Esophagus squamous epithelium (tissue), 5 donors: ENCODE measurements at places on chromosomes 4 and X.

GRCh38 chr4:43112139-43112538 lies 219.6 kb downstream of the GRXCR1 start:
- no peak for DNase-seq

DNA sequence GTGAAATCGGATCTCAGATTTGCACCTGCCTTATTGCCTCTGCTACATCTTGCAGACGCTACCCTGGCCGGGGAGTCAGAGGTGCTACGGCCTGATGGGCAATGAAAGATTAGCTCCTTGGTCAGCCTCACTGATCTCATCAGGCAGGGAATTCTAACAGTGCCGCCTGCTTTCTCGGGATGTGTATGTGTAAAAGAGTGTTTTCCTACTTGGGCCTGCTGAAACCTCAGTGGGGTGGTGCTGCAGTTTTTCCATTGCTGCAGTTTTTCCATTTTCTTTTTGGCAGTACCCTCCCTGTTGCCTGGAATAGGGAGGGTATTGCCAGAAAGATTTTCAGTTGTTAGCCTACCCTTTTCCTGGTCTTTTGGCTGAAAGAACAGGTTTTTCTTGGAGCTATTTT lies 117.5 kb downstream of the CDKL5 start:
- DNase-seq: no peak

- DNase-seq: no peak
These were observed 246.7 kb downstream of the HS3ST1 start for GRCh38 chr4:11182031-11182430.

- DNase-seq: no peak
These were observed 22.0 kb downstream of the FAM133A start for GRCh38 chrX:93695981-93696380.

DNA sequence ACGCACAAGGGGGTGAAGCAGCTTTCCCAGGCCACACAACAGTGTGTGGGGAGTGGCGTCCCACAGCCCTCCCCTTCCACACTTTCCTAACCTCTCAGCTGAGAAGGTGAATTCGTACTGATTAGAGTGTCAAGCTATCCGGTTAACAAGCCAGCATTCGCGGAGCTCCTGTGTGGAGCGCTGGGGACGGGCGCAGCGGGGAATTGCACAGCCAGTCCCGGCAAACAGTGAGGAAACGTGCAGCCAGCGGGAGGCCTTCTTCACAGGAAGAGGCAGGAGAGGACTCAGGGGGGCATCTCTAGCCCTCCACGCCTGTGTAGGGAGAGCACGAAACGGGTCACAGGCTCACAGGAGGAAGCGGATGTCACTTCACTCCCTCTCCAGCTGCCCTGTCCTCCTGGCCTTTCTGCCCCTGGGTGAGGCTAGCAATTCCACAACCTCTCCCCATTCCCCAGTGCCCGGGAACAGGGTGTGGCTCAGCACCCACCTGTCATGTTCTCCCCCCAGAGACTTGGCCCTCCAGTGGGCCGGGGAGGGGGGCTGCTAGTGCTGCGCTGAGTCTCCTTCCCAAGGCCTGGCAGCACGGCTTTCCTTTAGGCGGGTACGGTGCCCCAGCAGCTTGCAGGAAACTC lies 117.3 kb downstream of the CPZ start:
- no peak for DNase-seq

- DNase-seq: no peak
These were observed 174.5 kb downstream of the GPC3 start for GRCh38 chrX:133810925-133811324.

- DNase-seq: no peak
These were observed 11.7 kb upstream of the QRFPR start for GRCh38 chr4:121392426-121393086.

GRCh38 chr4:70802928-70803580 lies 36.6 kb downstream of the GRSF1 start:
- no peak for DNase-seq

- DNase-seq: no peak
These were observed 7.2 kb downstream of the SAT1 start for GRCh38 chrX:23790155-23790497.

- DNase-seq: no peak
These were observed 48.0 kb downstream of the ETNPPL start for GRCh38 chr4:108714880-108715279.

DNA sequence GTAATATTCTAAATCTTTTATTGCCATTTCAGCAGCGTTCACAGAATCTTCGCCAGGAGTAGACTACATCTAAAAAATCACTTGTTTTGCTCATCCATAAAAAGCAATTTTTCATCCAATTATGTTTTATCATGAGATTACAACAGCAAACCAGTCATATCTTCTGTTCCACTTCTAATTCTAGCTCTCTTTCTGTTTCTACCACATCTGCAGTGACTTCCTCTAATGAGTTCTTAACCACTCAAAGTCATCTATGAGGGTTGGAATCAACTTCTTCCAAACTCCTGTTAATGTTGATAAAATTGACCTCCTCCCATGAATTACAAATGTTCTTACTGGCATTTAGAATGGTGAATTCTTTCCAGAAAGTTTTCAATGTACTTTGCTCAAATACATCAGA lies 174.4 kb upstream of the BRWD3 start:
- no peak for DNase-seq

DNA sequence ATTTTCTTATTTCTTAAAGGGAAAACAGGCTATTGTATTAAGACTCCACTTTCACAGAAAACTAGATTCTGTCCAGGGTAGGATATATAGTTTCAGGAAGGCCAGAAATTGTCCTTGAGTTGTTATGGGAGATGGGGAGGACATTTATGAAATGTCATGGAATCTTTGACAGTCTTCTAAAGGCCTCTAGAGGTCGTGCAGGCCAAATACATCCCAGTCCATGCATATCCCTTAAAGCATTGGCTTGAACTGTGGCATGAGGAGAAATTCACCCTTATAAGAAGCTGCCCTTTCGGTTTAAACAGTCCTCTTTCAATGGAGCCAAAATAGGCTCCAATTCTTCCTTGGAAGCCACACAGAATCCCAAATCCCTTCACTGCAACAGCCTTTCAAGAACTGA lies 183.6 kb upstream of the NOCT start:
- no peak for DNase-seq

- no peak for DNase-seq
These were observed 126.6 kb downstream of the ASB9 start for GRCh38 chrX:15143050-15143824.

- peak; percentile 6 for DNase-seq
These were observed 5.9 kb downstream of the APOO start for GRCh38 chrX:23901805-23902204.

DNA sequence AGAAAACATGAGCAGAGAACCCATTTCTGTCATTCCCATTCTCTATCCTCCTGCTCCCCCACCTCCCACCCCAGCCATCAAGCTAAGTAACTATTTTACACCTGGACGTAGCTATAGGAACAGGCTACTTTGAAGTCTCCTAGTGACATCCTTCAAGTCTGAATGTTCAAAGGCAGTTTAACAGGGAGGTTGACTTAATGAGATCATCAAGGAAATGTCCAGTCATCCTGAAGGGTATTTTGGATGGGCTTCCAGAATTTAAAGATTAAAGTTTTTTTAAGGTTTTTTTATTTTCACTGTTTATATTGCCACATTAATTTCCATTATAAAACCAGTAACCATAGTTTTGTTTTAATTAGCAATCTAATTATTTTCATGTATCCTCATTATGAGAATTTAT lies 41.1 kb downstream of the HPF1 start:
- DNase-seq: no peak

GRCh38 chr4:62531264-62531663 lies 1331.1 kb downstream of the ADGRL3 start:
- no peak for DNase-seq

DNA sequence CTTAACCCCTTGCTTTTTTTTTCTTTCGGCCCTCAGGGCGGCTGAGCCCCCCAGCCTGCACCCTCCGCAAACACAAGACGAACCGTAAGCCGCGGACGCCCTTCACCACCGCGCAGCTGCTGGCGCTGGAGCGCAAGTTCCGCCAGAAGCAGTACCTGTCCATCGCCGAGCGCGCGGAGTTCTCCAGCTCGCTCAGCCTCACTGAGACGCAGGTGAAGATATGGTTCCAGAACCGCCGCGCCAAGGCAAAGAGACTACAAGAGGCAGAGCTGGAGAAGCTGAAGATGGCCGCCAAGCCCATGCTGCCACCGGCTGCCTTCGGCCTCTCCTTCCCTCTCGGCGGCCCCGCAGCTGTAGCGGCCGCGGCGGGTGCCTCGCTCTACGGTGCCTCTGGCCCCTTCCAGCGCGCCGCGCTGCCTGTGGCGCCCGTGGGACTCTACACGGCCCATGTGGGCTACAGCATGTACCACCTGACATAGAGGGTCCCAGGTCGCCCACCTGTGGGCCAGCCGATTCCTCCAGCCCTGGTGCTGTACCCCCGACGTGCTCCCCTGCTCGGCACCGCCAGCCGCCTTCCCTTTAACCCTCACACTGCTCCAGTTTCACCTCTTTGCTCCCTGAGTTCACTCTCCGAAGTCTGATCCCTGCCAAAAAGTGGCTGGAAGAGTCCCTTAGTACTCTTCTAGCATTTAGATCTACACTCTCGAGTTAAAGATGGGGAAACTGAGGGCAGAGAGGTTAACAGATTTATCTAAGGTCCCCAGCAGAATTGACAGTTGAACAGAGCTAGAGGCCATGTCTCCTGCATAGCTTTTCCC lies 3.4 kb downstream of the MSX1 start:
- no peak for DNase-seq

GRCh38 chr4:128155231-128155855 lies 94.2 kb downstream of the LARP1B start:
- DNase-seq: no peak

DNA sequence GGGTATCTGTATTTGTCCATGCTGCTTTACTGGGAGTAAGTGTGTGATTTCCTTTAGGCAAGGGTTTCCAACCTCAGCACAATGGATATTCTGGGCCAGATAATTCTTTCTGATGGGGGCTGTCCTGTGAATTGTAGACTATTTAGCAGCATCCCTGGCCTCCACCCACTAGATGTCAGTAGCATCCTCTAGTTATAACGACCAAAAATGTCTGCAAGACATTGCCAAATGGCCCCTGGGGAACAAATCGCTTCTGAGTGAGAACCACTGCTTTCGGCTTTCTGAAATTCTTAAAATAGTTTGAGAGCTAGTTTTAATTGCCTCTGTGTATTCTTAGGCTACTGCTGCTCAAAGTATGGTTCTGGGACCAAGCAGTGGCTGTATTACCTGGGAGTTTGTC lies 81.2 kb upstream of the GPM6B start:
- DNase-seq: no peak

DNA sequence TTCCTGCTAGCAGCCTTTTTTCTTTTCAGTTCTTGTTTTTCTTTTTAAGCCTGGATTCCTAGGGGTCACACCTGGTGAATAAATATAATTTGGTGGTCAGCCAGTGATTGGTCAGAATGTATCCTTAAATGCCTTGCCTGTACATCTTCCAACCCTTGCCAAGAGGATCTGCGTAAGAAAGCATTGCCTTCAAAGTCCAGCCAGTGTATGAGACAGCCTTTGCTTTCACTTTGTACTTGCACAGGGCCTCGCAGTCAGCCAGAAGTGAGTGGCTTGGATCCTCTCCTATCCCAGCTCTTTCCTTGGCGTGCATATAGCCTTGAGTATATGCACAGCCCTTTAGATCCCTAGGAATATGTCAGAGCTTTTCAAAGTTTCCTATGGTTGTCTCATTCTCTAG lies 22.2 kb downstream of the KANTR start:
- DNase-seq: no peak

DNA sequence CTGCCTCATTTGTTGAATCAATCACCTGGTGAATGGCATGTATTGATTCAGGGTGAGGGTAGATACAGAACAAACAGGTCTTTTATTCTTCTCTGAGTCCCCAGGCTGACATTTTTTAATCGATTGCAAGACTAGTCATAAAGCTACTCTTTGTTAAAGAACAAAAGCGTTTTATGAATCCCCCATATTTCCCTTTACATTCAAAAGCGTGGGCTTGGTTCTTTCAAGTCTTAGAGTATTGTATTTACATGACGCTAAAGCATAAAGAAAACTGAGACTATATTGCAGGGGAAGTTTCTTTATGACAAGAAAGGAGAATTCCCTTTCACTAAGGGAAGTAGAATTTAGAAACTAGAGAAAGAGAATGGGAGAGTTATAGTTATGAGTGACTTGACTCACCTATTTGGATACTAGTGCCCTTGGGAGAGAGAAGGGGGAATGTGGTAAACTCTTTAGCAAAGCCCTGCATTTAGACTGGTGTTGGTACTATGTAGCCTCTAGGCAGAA lies 69.3 kb upstream of the PDE5A start:
- no peak for DNase-seq

- DNase-seq: no peak
These were observed 1137.5 kb upstream of the INTU start for GRCh38 chr4:126495163-126495752.

DNA sequence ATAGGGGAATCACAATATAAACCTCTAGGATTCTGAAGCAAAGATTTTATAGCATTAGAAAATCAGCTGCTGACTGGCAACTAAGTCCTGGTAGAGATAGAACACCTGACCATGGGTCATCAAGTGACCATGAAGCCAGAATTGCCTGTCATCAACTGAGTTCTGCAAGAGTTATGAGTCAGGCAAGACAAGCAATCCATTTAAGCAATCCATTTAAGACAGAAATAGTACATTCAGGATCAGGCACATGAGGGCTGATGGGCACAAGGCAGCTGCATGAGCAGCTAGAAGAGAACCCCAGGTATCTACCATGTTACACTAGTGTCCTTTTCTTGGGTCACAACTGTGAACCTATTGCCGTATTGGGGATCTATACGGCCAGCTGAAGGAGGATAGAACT lies 98.9 kb downstream of the SPRY1 start:
- no peak for DNase-seq

DNA sequence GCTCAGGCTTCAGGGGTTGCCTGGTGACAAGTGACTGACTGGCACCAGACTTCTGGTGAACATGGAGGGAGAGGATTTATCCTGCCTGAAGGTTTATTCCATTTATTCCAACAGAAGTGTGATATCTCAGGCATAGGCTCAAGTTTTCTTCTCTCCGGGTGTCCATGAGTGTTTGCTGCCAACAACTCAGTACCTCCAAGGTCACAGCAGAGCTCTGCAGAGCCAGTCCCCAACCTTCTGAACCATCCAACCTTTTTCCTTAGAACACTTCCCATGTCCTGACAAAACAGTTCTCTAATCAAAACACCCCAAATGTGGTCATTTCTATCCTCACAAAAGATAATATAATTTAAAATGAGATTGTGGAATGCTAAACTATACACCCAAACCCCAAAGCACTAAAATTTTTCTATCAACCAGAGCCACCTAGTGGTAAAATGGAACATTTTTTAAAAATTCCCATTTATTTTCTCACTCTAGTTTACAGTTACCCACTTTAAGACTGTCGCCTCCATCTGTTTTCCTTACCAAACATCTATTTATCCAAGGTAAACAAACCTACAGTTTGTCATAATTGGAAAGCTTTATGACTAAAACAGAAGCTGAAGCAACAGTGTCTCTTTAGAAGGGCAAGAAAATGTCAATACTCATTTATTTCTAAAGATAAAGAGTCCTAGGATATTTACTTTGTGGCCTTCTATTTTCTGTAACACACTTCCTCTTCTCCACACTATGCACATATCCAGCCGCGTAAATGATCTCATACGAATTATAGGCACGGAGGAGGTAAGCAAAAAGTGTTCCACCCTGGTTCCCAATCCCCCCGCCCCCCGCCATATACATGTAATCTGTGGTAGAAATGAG lies 39.5 kb downstream of the TMEM154 start:
- no peak for DNase-seq
